ENCODE measurements at places on chromosomes 1 and 21.

DNA sequence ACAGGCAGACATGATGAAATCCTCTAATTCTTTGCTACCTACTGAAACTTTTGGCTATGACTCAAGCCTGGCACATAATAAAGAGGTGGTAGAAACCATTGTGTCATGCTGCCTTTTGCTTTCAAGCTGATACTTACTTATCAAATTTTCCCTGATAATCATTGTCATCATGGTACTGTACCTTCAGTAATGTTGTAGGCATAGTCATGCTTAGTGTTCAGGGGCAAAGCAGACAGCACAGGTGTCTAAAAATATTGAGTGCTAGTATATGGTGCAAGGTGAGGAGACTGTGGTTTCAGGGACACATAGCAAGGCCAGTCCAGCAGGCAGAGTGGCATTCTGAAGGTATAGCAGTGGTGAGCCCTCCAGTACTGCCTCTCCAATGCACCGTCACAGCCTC, 226.9 kb upstream of the DEPDC1 start:
- DNase-seq: no peak

- peak; percentile 15 for DNase-seq
Measured at GRCh38 chr1:71304125-71304524, 223.3 kb upstream of the ZRANB2 start.

GRCh38 chr1:15895233-15895632, 47.7 kb downstream of the SPEN start:
- no peak for DNase-seq

GRCh38 chr1:186474208-186474607, 13.3 kb upstream of the PDC start:
- DNase-seq: no peak

- DNase-seq: peak; percentile 100
Measured at GRCh38 chr1:156767101-156767878, at the start of gene PRCC. Gene PRCC, plus strand, starts transcription at chr1:156767535. Its CDS starts 237 bp downstream, at chr1:156767772.

DNA sequence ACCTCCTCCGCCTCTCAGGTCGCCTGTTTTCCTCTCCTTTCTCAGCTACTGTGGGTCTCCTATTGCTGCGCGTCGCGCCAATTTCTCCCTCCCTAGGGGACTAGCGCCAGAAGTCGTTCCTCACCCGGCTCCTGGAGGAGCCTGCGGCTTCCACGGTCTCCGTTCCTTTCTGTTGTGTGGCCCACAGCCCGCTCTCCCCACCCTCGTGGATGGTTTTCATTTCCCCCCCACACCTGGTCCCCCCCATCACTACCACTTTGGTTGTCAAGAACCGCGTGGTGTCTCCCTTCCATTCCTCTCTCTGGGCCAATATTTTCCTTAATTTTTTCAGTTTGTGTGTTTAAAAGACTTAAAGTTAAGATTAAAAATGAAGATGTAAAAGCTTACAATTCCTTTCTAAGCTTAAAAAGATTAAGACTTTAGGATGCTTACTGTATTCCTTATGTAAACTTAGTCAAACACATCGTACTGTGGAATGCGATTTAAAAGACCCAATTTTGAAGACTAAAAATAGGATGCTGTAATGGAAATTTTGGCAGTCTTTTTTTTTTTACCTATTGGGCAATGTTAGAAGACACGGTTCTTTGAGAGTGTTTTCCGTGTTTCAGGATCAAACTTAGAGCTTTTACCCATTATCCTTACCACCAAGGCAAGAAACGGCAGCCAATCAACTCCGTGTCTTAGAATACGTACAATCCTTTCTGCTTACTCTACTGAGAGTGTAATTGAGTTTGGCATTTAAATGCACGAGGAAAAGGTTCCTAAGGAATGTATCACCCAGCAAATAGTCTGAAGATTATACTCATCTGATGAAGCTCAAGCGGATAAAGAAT, 773 bp downstream of the CNST start:
- peak; percentile 63 for DNase-seq

- no peak for DNase-seq
Measured at GRCh38 chr1:6084781-6085495, 39.2 kb downstream of the KCNAB2 start.

DNA sequence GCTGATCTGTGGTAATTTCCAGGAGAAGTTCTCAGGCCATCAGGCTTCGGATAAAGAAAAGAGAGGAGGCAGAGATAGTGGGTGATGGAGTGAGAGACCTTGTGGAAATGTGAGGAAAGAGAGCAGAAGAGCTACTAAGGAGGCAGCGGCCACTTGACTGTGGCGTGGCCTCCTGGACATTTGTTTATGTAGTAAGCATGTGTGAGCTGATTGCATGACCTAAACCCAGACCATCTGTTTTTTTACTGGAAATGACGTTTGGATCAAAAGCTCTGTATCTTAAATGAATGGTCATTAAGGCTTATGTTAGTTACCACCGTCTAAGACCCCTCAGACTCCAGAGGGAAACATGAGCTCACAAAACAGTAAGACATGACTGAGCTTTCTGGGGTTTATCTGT, 13.6 kb downstream of the ATP1B1 start:
- no peak for DNase-seq

GRCh38 chr1:16924216-16924918, 2.6 kb downstream of the CROCC start:
- DNase-seq: no peak

DNA sequence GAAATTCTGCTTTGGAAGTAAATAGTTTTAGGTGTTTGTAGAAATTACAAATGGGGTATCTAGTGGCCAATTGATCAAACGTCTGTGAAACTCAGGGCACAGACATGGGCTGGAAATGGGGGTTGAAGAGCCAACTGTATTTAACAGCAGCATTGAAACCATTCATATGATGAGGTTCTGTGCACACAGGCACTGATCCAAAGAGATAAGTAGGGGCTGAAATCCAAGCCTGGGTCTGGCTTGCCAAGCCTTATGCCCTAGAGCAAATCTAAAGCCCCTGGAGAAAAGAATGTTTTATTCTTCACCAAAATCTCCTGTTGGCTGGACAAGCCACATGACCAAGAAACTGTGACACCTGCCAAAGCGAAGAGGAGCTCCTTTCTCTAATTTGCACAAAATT, 67.6 kb upstream of the ST6GALNAC5 start:
- DNase-seq: no peak
